ENCODE measurements at places on chromosomes 16 and 17.
A peak's percentile ranks its signal among the peaks of the same experiment; 100 is the strongest.

DNA sequence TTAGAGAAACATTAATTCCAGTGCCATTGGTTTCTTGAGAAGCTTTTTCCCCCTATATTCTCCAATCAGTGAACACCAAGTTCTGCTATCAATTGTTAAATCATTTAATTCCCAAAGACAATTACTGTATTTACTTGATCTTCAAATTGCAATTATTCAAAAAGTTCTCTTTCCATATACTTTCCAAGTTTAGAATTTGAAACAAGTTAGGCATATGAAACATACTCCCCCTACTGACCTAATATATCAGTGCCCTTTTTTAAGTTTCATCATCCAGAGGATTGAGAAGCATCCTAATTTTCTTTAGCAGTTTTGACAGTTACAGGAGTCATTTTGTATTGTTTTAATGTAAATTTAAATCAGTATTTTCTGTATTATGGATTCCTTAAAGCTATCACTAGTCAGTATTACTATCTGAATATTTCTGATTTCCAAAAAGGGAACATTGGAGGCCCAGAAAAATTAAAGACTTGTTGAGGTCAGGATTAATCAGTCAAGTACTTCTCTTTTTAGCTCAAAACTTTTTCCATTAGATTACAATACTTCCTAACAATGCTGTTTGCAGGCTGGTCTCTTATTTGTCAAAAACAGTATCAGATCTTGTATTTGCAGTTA, 16.3 kb downstream of the MEIOC start:
- DNase-seq: no peak

DNA sequence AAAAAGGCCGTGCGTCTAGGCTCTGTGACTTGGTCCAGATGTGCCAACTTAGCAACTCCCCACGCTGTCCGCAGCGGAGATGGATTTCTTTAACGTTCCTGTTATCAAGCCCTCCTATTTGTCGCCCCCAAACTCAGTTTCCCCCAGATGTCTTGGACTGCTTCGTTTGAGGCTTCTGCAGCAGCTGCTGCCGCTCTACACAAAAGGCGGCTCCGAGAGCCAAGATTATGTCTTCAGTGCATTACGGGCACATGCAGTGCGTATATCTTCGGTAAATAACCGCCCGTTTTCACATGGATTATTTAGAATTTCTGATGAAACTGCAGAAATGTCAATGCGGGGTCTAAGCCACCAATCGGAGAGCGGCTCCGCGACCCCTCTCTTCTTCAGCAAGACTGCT, 240.6 kb upstream of the ZFHX3 start:
- no peak for DNase-seq

DNA sequence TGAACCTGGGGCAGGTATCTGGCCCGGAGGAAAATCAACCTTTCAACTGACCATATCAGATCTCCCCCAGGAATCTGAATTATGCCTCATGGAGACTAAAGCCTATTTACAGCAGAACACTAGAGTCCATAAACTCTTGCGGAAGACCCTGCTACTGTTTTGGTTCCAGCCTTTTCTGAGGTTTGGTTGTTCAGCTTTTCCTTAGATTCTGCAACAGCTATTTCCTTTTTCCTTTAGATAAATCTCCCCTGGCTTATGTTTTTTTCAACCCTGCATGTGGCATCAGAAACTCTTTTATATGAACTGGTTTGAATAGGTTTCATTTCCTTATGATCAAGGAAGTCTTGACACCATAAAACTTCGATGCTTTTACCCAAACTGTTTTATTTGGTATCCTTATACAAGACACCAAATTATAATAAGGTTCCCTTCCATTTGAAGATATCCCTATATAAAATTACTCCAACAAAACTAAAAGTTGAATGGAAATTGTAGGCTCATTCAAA, 13.1 kb downstream of the SPOP start:
- DNase-seq: no peak

GRCh38 chr16:68331879-68332410, 21.1 kb downstream of the PRMT7 start:
- DNase-seq: no peak

DNA sequence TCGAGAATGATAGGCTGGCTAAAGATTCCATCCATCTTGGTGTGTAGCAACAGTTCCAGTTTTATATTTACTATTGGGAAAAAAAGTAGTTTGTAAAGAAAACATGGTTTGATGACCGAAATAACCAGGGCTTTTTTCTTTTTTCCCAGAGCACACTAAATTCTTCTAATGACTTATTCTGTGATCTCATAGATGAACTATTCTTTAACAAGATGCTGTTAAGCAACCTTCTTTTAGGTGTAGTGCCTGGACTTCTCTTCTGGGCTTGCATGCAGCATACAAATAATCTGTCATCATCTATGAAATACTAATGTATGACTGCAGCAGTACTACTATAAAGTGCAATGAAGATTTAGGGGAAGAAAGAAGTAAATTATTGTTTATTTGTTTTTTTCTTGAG, 11.0 kb upstream of the CAPNS2 start:
- DNase-seq: no peak

DNA sequence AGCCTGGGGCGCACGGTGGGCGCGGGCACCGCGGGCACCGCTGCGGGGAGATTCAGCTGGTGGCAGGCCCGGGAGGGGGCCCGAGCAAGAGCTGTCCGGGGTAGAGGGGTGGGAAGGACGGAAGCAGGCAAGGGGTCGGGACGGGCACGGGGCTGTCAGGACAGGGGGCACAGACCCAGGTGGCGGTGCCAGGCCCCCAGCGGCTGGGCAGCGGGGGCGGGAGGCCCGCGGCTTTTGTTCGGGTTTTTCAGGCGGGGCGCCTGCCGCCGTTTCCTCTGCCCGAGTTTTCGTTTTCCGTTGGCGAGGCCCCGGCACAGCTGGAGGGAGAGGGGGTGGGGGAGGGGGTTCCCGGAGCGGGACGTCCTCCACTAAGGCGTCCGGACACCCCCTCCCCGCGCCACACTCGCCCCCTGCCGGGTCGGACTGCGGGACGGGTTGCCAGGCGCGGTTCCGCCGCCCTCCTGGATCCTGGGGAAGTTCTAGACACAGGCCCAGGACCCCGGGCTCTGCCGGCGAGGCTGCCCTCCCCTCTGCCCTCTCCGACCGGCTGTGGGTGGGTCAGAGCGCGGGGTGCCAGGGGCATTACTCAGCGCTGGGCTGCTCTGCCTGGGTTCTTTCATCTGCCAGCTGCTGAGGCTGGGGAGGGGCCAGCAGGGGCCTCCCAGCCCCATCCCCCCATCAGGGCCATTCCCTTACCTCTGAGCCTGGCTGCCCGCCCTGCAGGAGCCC, 543 bp downstream of the ARHGAP23 start:
- DNase-seq: peak; percentile 77

DNA sequence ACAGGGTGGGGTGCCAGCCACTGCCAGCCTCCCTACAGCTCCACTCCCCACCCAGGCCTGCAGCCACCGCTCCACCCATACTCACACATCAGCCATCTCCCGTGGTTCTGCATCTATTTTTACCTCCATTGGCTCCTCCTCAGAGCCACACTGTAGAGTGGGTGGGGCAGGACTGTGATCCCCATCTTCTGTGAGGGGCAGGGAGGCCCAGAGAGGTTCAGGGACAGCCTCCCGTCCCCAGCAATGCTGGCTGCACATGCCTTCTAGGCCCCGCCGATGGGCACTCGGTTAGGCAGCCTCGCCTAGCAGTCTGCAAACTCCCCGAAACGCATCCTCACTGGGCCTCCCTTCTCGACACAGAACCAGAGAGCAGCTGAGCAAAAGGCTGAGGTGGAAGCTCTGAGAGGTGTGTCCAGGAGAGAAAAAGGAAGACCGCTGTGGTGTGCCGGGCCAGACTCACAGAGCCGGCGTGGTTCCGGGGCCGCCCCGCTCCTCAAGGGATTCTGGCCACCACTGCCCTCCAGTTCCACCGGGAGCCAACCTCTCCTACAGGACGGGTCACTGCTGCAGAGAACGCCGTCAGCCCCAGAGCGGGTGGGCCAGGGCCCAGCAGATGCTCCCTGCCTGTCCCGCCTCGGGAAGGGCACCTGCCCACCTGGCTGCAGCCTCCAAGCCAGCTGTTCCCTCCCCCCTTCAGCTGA, 71.9 kb downstream of the ABR start:
- no peak for DNase-seq

- no peak for DNase-seq
Measured at GRCh38 chr17:36889770-36890349, 47.4 kb upstream of the LHX1 start.

- no peak for DNase-seq
Measured at GRCh38 chr17:76735586-76736348, 1.4 kb downstream of the SRSF2 start.

DNA sequence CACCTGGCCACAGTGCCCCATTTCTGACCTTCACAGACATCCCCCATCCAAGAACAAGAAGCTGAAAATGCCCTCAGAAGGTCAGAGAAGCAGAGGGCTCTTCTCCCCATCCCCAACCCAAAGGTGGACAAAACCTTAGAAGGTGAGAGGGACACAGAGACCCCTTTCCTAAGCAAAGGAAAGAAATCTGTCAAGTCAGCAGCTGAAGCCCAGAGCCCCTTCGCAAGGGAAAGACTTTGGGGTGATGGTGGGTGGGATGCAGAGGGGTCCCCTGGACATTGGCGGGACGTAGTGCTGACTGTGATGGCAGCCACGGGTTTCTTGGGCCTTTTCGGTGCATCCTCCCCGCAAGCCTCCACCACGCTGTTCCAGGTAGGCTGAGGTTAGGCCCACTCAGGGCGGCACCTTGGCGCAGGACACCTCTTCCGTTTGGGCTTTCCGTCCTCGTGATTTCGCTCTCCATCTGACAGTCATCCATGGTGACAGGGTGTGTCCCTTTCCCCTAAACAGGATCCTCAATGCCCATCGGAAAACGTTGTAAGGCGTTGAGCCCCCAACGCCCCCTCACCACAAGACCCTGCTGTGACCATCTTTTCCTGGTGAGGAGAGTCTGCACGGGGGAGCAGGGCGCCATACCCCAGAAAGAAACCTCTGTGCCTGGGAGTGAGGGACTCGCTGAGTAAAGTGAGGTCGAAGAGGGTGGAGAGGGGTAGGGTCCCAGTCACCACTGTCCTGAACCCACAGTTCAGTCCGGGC, 10.7 kb upstream of the GSDMA start:
- DNase-seq: no peak

DNA sequence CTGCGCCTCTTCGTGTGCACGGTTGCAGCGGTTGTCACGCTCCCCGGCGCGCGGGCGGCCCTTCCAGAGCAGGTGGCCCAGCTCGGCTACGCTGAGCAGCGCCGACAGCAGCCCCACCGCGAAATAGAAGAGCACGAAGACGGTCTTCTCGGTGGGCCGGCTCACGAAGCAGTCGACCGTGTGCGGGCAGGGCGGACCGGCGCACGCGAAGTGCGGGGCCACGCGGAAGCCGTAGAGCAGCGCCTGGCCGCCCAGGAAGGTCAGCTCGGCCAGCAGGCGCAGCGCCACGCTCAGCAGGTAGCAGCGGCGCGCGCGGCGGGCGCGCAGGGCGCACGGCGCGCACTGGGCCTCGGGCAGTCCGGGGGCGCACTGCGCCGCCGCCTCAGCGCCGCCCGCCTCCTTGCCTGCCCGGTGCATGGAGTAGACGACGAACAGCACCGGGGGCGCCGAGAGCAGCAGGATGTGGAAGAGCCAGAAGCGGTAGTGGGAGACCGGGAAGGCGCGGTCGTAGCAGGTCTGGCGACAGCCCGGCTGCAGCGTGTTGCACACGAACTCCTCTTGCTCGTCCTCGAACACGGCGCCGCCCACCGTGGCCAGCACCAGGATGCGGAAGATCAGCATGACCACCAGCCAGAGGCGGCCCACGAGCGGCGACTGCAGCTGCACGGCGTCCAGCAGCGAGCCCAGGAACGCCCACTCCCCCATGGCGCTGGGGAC, 1.3 kb downstream of the GJD3 start:
- DNase-seq: no peak

- DNase-seq: peak; percentile 73
Measured at GRCh38 chr16:23803591-23804123, 32.1 kb upstream of the PRKCB start.

DNA sequence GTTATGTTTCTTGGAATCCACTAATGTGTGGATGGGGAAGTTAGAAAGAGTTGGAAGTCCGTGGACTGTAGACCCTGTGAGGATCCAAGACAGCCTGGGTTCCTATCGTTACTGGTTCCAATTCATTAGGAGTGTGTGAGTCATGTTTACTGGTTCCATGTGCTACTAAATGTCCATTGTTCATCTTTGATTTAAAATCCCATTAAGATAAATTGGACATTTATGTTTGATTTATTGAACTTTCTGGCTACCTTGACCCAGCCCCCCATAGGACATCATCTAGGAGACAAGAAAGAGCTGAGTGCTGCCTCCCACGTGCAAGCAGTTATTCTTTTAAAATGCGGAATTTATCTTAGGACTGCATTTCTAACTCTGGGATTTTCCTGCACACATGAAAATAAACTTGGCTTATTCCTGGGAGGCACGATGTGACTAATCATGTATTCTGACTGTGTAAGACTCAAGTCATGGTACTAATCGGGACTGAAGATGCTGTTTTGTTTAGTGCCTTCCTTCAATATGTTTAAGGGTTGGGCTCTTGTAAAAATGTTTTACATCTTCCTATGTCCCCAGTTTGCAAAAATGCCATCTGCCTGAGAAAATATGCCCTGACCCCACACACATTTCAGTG, 53.4 kb downstream of the RGS9 start:
- no peak for DNase-seq

DNA sequence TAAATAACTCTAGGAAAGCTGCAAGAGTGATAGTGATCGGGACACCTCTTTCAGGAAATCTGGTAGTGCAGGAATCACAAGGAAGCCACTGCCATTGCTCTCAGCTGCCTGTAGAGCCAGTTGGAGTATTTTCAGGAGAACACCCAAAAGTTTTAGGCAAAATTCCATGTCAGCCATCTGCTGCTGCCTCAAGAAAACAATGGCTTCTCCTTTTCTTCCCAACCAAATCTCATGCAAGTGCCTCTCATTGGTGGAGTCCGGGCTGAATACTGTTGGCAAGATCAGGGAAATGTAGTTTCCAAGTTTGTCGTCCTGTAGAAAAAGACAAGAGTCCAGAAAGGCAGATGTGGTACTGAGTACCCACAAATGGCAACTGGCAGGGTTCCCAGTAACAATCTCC, 54.9 kb upstream of the TANC2 start:
- no peak for DNase-seq

DNA sequence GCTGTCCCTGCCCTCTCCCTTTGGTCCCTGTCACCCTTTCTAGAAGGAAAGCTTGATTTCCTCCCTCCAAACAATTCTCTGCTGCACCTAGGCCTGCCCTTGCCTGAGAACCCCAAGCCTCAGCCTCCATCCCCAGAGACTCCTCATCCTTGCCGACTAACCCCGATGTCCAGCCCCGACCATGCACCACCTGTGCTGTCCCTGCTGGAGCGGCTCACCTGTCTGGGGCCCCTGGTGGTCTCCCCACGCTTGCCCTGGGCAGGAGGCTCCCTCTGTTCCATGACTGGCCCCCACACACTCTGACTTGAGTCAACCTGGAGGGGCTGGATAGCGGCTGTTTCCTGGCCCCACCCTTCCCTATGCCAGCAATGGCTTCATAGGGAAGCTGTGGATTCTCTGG, 12.0 kb upstream of the SRRM2 start:
- no peak for DNase-seq

GRCh38 chr17:4229627-4230541, 33.9 kb downstream of the ANKFY1 start:
- peak; percentile 87 for DNase-seq
